ENCODE measurements at places on chromosomes 1 and 21.

DNA sequence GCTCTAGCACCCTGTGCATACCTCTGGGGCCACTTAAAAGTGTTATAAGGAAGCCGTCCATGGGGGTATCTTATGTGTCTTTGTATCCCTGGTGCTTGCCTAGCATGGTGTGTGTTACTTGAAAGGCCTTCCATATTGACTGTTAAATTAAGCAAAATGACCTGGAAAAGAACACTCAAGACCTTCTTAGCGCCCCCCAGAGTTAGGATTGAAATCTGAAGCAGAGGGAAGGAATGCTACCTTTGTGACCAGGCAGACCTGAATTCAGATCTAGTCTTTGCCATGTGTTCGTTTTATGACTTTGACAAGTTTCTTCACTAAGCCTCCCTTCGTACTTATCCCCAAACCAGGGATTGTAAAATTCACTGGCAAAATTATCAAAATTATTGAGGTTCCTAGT is 59.9 kb downstream of the SLC22A15 start:
- no peak for DNase-seq

- DNase-seq: no peak
Observed at GRCh38 chr1:183313063-183313462, 105.1 kb downstream of the NMNAT2 start.

- no peak for DNase-seq
Observed at GRCh38 chr1:221011145-221011544, 131.9 kb downstream of the HLX start.

- no peak for DNase-seq
Observed at GRCh38 chr1:39051956-39052355, 25.8 kb downstream of the NDUFS5 start.

- no peak for DNase-seq
Observed at GRCh38 chr1:217106231-217106901, 383.1 kb upstream of the ESRRG start.

- no peak for DNase-seq
Observed at GRCh38 chr1:101175886-101176285, 60.9 kb upstream of the S1PR1 start.

DNA sequence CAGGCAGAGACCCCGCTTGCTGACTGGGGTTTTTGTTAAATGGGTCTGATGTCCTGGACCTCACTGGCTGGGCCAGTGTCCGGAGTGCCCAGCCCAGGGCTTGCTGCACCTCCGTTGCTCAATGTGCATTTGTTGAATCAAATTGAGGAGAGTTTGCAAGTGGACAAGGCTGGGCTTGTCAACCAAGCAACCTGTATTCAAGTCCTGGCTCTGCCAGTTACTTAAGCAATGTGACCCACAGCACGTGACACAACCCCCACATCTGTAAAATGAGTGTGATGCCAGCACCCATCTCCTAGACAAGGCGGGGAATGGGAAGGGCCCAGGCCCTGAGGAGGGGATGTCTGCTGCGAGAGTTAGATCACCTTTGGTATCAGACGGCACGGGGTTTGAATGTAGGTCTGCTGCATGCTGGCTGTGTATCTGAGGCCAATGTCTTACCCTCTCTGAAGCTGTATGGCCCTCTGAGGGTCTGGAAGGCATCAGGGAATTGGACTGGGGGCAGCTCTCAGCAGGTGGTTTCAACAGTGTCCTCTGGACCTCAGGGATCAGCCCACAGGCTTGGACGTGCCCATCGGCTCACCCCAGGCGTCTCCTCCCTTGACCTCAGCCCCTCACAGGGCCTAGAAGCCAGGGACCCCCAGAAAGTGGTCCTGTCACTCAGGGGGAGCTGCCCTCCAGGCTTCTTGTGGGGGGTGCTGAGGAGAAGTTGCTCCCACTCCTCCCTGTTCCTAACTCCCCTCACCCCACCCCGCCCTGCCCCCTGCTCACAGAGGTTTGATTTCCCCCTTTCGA is 51.0 kb upstream of the RUNX3 start:
- DNase-seq: no peak

DNA sequence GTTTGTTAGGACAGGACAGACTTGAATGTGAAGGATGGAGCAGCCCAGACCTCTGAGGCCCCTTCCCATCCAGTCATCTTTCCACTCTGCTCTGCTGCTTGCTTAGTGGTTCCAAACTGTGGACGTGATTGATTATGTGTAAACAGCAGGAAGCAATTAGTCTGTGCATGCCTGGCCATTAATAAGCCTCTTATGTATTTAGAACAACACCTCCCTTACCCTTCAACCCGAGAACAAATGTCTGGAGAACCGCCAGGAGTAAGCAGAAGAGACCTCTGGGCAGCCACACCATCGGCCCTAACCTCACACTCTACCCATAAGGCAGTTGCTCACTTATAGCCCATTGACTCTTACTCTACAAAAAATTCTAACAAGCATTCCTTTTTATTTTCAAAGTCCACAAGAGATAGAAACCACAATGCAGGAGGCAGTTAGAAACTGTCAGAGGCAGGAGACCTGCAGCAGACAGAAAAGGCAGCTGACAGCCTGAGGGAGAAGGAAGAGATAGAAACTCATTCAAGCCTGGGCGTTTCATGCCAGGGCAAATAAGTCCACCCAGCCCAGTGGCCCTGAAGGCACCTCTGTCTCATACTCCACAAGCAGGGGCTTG is 5.8 kb upstream of the EPHA8 start:
- no peak for DNase-seq

DNA sequence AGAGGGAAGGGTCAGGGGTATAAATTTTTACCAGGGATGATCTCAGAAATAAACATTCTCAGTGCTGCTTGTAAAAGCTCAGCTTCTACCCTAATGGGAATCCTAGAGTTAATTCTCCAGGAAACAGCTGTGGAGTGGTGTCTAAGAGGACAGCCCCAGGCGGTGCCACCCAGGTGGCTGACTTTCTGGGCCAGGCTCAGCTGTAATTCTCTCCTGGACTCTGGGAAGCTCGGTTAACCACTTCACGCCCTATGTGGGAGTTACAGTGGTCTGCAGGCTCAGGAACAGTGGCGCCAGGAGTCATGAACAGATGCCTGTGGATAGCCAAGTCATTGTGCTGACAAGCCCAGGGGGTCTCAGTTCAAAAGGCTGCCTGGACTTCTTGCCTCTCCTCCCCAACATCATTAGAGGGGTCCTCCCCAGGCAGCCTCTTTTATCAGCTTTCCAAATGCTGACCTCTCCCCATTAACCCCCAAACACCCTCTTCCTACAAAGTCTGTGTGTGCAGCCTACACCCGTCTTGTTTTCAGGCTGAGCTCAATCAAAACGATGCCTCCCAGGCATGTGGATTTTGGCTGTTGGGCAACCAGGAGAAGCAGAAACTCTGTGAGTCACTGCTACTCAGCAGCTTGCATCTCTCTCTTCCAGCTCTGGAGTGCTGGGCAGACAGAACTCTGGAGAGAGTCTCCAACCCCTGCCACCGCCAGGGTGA is 1.2 kb downstream of the HHIPL2 start:
- DNase-seq: no peak

DNA sequence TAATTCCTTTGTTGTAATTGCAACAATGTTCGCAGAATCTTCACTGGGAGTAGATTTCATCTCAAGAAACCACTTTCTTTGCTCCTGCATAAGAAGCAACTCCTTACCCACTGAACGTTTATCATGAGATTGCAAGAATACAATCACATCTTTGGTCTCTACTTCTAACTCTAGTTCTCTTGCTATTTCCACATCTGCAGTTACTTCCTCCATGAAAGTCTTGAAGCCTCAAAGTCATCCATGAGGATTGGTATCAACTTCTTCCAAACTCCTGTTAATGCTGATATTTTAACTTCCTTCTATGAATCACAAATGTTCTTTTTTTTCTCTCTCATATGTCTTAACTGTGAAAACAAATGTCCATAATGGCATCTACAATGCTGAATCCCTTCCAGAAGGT is 118.6 kb upstream of the RAB4A start:
- DNase-seq: no peak

DNA sequence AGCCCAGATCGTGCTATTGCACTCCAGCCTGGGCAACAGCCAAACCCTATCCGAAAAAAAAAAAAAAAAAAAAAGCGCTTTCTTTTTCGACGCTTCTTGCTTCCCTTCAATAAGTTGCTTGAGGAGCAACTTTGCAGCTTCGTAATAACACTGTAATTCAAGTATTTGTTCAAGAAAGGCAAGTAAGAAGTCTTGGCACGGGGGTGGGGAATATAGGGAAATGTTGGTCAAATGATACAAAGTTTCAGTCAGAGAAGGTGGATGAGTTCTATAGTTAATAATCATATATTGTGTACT is 871 bp upstream of the PSMA5 start:
- DNase-seq: no peak

- no peak for DNase-seq
Observed at GRCh38 chr1:113388017-113388620, 2.2 kb upstream of the MAGI3 start.

GRCh38 chr1:27912429-27912828 is 22.4 kb upstream of the SMPDL3B start:
- DNase-seq: no peak

- no peak for DNase-seq
Observed at GRCh38 chr1:181972256-181972655, 89.3 kb downstream of the ZNF648 start.

DNA sequence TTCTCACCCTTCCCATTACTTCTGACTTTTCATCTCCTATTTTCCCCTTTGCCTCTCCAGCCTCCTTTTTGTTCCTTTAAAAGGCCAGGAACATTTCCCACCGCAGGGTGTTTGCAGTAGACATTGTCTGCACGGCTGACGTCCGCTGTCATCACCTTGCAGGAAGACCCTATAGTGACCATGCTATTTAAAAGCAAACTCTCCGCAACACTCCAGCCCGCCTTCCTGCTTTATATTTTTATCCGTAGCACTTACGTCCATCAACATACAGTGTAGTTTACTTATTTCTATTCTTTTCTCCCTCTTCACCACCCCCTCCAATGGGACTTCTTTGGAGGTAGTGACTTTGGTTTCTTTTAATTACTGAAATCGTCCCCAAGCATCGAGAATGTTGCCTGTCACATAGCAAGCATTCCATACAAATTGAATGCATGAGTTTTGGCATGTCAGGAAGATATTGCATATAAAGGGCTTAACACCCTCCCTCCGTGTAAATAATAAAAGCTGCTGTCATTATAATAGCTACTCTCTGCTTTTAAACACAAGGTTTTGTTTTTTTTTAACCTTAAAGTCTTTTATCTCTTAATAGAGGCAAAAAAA is 19.8 kb downstream of the SLC25A33 start:
- no peak for DNase-seq

DNA sequence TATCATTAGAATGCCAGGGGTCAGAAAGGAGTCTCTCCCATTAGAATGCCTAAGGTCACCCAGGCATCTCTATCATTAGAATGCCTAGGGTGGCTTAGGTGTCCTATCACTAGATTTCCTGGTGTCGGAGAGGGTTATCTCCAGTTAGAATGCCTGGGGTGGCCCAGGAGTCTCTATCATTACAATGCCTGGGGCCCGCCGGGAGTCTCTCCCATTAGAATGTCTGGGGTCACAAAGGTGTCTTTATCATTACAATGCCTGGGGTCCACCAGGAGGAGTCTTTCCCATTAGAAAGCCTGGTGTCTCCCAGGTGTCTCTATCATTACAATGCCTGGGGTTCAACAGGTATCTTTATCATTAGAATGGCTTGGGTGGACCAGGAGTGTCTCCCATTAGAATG is 56.2 kb downstream of the RNF187 start:
- no peak for DNase-seq

DNA sequence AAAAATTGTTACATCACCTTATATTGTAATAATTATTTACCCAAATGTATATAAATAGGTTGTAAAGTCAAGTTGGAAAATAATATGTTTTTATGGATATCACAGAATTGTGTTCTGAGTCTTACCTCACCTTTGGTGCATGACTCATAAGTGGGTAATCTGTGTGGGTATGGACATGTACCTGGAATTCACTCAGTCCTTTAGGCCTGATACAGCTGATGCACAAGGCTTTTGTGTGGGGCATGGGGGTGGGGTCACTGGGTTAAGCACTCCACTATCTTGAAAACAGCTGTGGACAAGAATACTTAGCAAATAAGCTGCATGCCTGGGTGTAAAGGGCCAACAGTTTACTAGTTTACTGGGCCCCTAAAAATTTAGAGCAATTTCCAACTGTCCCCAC is 34.4 kb downstream of the INKA2 start:
- DNase-seq: no peak
